Transverse colon (tissue), 4 donors: ENCODE measurements at places on chromosomes 11 and 22. TPM values are rescaled to one million over a fixed set of nuclear protein-coding genes. Genes with fewer than 3 reads are reported as not detected.

- H3K27ac ChIP-seq: no peak overlapping the region
- no peaks in the 10 kb centered on the region for H3K4me1 ChIP-seq
- no peaks in the 10 kb centered on the region for H3K27me3 ChIP-seq
These were observed 11.4 kb upstream of the A4GALT start for GRCh38 chr22:42732081-42732480.

Gene BTG4
- not detected for total RNA-seq

Gene FAM83F
- 31.8 TPM for total RNA-seq

Gene GAL3ST1
- total RNA-seq: 8.0 TPM

Gene KCNK7
- not detected for total RNA-seq

Gene BCO2
- total RNA-seq: 2.8 TPM

Gene FIBIN
- 3.4 TPM for total RNA-seq

Gene RPS19BP1
- total RNA-seq: 20.5 TPM
